Right hindlimb (tissue), 1 donor: ENCODE measurements at places on chromosomes 2 and 18.

- no peak for DNase-seq
Measured at GRCh38 chr2:28011322-28011737, 120.8 kb downstream of the BABAM2 start.

- DNase-seq = no peak
Measured at GRCh38 chr2:50831676-50832075, 200.3 kb downstream of the NRXN1 start.

- no peak for DNase-seq
Measured at GRCh38 chr2:235770909-235771820, 277.3 kb downstream of the AGAP1 start.

DNA sequence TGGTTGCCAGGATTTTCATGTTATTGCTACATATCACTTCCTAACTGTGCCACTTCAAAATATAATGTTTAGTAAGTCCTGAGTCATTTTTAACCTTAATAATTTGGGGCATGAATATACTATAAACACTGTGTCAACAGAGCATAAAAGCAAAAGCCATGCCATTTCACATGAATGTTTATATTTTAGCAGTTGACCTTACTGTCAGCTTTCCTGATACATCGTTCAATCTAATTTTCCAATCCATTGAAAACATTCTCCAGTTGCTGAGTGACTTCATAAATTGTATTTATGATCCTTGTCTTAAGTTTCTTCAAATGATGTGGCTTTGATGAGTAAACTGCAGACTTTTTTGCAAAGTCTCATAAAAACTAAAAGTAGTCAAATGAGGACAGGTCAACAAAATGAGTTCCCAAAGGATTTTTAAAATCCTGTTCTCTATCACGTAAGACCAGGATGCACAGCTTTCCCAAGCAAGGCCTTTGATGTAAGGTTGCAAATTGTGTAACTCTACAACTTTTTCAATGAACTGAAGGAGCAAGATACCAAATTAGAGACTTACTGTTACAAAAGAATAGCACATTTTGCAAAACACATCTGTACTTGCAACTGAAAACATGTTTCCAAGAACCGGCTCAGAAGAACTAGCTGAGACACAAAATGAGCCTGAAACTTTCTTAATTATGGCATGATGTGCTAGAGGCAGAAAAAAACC, 117.7 kb downstream of the SATB2 start:
- DNase-seq = no peak

DNA sequence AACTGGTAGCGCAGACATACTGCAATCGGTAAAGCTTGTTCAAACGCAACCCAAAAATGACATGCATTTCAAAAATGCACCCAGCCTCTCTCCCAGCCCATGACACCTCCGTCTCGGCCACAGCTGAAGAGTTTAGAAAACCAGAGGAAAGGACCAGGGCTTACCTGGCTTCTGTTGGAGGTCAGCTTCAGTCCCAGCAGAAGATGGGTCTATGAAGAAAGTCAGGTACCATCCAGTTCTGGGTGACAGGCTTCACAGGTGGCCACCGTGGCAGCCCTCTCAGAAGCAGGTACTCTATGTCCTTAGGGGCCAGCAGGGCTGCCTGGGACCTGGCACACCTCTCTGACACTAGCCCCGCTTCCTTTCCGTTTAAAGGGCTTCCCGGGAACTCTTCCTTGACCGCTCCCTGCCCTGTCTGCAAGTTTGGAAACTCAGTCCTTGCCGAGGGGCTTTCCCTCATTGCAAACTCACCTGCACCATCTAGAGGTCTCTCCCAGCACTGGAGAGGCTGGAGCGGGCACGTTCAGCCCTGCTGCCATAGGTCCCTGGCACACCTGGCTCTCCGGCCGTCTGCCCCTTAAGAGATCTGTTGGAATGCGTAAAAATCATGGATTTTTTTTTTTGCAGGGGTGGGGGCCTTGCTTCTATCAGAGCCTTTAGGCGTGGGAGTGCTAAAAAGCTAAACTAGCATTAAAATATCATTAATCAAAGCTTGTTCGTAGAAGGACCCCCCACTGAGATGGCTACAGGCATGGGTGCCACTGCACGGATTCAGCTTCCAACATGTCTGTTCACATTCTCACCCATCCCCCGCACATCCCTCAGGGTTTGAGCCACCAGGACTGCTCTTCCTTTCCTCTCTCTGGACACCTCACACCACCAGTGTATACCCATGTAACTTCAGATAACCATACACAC, at the start of gene EDAR:
TSS of gene EDAR (minus strand) at position 425 of the 918 bp plus-strand sequence. CDS start 58,206 bp downstream, outside the sequence.
- peak; percentile 70 for DNase-seq

DNA sequence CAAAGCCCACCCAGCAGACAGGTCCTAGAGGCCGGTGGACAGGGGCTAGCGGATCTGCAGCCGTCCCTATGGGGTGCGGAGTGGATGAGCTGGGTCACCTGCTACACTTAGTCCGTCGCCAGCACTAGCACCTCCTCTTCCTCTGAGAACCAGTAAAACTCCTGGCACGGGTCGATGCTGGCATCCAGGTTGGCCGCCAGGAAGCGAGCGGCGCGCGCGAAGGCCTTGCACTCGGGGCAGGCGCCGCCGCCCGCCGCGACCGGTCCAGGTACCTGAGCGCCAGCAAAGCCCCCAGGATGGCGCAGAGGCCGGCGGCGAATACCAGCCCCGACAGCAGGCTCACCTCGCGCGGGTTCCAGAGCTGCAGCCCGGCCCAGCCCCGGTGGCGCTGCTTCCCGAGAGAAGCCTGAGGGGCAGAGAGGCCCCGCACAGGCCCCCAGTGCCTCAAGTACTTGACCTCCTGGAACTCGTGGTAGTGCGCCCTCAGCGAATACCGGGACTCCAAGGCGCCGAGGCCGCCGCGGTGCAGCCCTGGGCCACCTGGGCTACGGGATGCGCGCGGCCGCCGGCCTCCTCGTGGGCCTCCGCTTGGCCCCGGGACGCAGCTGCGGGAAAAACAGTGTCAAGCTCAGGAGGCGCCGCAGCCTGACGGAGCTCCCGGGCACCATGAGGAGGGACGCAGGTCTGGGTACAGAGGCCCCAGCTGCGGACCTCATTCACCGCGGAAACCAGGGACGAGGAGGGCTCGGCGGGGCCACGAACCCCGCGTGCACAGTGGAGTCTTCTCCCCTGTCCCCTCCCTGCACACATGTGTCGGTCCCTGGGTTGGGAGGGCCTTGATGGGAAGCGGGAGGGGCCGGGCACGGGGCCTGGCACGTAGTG, 27.5 kb upstream of the ALPP start:
- no peak for DNase-seq

GRCh38 chr2:234991290-234991689, 39.5 kb downstream of the SH3BP4 start:
- DNase-seq = no peak

GRCh38 chr2:61220768-61221167, 58.8 kb downstream of the C2orf74 start:
- no peak for DNase-seq

DNA sequence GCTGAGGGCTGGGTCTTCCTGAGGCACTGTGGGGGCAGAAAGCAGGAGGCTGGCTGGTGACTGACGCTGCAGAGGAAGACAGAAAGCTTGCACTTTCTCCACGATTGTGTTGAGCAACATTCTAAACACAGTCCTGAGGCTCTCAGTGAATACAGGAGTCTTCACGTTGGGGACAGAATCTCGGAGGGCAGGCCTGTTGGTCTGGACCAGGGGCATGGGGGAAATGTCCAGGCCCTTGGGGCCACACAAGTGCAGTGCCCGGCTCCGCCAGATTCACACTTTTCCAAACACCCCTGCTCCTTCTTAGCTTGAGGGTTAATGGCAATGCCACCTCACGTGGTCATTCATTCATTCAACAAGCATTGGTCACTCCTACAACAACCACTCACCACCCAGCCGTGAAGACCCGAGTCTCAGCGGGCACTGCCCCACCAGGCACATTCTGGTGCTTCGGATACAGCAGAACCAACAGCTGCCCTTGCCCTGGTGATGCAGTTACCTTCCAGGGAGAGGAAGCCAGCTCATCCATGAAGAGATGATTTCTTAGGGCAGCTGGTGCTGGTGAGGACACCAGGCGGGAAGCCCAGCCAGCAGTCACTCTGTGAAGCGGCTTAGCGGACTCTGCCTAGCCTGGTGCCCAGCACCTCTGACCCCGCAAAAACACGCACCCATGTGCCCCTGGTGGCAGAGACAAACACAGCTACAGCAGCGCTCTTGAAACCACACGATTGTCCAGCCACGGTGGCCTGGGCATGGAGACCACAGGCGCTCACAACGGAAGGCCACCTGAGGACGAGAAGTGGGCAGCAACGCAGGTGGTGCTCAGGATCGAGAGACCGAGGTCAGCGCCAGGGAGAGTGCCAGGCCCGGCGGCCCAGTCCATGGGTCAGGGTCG, 10.9 kb upstream of the GPC1 start:
- peak; percentile 22 for DNase-seq

DNA sequence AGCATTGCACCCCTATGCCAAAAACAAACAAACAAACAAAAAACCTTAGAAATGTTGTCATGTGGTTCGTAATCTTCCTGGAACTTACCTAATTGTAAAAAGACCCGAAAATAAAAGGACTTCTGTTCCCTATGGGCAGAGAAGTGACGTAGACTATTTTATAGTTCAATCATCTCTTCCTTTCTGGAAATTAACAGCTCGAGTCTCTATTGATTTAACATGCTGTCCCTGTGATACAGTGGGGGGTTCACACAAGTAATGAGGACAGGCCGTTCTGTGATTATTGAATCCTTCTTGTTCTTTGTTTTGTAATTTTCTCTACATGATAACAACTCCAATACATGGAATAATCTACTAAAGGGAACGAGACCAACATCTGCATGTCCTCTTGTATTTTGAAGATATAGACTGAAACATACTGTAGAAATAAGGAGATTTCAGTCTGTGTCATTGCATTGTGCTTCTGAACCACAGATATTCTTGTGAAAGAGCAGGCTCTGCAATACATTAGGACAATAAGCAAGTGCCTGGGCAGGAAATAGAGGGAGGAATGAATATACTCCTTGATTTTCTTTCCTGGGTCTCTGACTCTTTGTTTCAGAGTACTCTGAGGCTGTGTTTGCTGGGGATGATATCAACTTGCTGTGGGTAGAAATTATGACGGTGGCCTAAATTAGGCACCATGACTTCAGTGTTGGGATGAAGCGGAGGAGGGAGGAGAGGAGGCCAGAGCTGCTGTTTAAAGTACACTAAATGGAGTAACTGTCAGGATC, 65.7 kb upstream of the PPM1B start:
- DNase-seq = no peak
